Renal cortex interstitium (tissue), 15 donors: ENCODE measurements at places on chromosomes 2 and 18.

DNA sequence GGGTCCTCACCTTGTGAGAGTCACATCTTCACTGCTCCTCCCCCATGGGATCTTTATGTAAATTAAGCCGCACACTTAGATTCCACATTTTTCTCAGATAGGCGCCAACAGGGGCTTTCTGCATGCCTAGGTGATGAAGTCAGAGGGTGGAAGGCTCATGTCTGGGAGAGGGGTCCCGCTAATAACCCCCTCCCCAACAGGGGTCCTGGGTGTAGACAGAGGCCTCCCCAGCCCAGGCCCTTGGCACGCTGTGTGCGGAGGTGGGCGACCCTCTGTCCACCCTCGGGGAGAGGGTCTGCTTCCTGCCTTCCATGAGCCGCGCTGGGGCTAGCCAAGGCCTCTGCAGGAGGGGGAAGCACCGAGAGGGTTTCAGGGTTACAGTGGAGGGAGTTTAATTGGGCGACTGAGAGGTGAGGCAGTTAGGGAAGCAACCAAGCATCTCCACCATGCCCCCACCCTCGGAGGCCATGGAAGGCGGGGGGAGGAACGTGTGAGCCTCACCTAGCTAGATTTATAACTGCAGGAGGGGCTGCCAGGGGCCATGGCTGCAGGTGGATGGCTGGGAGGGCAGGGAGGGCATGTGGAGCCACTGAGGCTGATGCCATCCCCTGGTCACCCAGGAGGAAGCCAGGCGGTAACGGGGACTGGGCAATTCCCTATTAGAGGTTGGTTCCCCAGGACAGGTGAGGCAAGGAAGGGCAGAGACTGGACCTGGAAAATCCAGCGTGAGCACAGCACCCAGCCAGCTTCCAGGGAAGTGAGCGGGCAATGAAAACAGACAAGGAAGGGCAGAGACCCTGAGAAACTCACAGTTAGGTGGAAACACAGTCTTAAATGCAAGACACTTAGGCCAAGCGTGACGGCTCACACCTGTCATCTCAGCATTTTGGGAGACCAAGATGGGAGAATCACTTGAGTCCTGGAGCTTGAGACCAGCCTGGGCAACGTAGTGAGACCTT is 7.7 kb upstream of the PXDN start:
- DNase-seq = no peak

DNA sequence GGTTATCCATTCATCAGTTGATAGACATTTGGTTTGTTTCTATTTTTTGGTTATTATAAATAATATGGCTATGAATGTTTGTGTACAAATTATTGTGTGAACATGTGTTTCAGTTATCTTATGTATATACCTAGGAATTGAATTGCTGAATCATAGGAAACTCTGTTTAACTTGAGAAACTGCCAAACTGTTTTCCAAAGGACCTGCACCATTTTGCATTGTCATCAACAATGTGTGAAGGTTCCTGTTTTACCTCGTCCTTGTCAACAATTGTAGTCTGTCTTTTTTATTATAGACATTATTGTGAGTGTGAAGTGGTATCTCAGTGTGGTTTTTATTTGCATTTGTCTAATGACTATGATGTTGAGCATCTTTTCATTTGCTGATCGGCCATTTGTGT is 17.1 kb downstream of the PDK1 start:
- DNase-seq = no peak

DNA sequence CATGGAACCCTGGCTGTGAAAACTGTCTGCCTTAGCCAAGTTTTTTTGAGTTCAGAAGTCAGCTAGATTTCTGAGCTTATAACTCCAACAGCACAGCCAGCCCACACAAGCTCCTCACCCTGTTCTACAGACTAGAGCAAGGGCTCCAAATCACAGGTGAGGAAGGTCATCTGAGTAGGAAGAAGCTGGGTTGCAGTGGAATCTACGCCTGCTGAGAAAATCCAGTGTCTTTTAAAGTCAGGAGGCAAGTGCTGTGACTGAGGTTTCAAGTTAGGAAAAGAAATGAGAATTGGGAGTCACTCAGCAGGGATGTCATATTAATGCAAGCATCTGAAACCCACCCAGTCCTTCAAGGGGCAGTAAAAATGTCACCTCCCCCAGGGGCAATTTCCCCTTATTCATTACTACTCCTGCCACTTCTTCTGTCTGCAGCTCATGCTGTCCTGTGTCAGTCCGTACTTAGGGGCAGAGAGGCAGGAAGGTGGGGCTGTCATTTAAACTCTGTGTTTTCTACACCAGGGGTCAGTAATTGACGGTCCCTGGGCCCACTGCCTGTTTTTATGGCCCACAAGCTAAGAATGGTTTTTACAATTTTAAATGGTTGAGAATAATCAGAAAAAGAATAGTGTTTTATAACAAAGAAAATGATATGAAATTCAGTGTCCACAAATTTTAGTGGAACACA is 551.1 kb downstream of the BCL11A start:
- DNase-seq = no peak

GRCh38 chr2:145751629-145752028 is 1231.7 kb upstream of the ZEB2 start:
- no peak for DNase-seq

GRCh38 chr2:79774016-79774415 is 261.2 kb downstream of the CTNNA2 start:
- no peak for DNase-seq

- peak; percentile 33 for DNase-seq
Measured at GRCh38 chr2:23824777-23825212, 102.1 kb downstream of the ATAD2B start.

DNA sequence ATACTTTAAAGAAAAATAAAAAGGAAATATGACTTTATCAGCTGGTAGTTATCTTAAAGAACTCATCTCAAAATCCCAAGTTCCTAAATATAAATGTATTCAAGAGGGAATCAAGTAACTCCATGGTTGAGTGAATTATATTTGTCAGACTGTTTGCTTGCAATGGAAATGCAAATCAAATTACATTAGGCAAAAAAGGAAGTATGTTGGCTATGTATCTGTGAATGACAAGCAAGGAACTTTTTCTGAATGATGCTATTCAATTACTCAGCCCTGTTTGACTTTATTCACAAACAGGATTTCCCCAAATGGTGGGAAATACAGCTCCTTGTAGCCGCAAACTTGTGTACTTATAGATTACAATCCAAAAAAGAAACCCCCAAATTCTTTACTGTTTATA is 309.1 kb downstream of the ARL6IP6 start:
- DNase-seq = no peak

GRCh38 chr2:45595721-45596435 is 15.2 kb downstream of the SRBD1 start:
- no peak for DNase-seq

GRCh38 chr2:33735096-33735495 is 136.0 kb upstream of the FAM98A start:
- no peak for DNase-seq

GRCh38 chr2:62631160-62632085 is 74.1 kb upstream of the EHBP1 start:
- DNase-seq = no peak

DNA sequence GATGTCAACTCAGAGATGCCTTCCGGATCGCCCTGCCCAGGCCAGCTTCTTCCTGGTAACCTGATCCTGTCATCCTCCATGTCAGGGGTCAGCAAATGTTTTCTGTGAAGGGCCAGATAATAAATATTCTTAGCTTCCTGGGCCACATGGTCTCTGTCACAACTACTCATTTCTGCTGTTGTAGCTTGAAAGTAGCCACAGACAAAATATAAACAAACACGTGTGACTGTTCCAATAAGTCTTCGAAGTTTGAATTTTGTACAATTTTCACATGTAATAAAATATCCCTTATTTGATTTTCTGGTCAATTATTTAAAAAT is 35.8 kb downstream of the ANXA4 start:
- DNase-seq = no peak

- peak; percentile 79 for DNase-seq
Measured at GRCh38 chr18:59697236-59697932, at the start of gene CCBE1. CCBE1 (minus strand) TSS chr18:59697423.

- DNase-seq = no peak
Measured at GRCh38 chr18:72063001-72063400, 481.1 kb downstream of the CBLN2 start.

DNA sequence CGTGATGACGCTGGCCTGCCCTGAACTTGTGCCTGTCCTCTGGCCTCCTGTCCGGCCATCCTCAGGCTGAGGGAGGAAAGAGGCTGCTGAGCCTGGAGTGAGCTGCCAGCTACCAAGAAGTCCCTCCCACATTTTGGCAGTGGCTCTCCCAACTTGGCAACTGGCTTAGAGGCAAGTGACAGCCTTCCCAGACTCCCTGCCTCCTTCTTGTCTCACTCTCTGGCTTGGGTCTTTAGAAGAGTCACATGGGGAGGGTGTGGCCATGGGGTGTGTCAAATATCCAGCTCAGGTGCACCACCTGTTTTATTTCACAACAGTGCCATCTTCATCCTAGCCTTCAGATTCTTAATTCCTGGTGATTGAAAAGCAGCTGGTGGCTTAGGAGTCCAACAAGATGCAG is 222.9 kb downstream of the PRKCE start:
- DNase-seq = no peak

DNA sequence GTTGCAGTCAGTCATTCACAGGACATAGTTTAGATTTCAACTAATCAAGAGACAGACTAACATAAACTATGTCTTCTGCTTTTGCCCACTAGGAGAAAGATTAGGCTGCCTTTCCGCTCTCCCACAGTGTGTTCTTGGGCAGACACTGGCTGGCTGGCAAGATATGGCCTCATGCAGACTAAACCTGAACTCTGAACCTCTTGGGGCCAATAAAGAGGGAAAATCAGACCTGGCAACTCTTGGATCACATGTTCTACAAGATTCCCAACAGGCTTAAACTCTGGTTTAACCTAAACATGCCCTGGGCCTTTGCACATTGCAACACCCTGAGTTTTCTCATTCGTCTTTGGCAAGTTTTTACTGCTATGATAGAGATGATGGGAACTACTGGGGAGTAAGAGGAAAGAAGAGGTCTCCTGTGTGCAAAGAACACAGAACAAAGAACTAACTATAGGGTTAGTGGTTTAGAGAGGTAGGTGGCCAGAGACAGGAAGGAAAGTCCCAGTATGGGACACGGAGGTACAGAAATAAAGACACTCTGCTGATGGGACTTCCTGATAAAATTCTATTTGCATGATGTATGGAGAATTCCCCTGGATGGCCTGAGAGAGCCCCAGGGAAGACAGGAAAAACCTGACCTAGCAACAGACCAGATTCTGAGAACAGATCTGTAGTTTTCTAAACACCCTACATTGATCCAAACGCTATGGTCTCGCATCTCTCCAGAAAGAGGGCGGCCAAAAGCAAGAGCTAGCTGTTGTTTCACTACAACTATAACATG is 2.0 kb upstream of the ATRAID start:
- no peak for DNase-seq

- DNase-seq = no peak
Measured at GRCh38 chr2:170086117-170086688, 91.7 kb upstream of the MYO3B start.

GRCh38 chr2:36406296-36406695 is 50.7 kb downstream of the CRIM1 start:
- DNase-seq = no peak

- DNase-seq = no peak
Measured at GRCh38 chr2:186422226-186422625, 63.8 kb upstream of the ZC3H15 start.

GRCh38 chr2:234298918-234299317 is 198.0 kb downstream of the ARL4C start:
- DNase-seq = no peak

DNA sequence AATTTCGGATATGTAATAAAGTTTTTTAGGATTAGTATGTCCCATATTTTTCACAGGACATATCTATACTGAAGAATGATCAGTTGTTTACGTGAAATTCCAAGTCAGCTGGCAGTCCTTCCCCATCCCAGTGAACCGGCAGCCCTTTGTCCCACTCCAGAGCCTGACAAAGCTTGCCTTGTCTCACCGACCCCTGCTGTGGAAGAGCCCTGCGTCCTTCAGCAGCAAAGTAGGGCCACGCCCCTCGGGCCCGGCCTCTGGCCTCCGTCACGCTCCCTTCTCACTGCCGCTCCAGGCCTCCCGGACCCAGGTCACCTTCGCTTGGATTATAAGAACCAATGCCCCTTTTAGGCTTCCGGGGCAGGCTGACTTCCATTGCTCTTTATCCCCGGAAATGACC is 89.8 kb upstream of the TGIF1 start:
- no peak for DNase-seq

DNA sequence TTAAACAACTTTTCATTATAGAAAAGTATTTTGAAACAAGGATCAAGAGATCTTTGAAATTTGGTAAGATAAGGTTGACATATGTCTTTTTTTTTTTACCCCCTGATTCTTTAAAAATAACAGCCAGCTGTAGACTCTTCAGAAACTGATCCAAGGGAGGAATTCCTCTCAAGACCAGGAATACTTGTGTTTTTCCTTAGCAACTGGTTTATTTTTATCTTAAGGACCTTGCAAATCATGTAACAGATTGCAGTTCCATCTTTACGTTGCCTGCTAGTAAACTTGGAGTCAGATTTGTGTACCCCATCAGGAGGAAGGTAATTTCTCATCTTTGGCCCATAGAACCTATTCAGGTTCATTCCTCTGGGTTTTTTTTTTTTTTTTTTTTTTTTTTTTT is 71.6 kb downstream of the BOLA3 start:
- DNase-seq = no peak

DNA sequence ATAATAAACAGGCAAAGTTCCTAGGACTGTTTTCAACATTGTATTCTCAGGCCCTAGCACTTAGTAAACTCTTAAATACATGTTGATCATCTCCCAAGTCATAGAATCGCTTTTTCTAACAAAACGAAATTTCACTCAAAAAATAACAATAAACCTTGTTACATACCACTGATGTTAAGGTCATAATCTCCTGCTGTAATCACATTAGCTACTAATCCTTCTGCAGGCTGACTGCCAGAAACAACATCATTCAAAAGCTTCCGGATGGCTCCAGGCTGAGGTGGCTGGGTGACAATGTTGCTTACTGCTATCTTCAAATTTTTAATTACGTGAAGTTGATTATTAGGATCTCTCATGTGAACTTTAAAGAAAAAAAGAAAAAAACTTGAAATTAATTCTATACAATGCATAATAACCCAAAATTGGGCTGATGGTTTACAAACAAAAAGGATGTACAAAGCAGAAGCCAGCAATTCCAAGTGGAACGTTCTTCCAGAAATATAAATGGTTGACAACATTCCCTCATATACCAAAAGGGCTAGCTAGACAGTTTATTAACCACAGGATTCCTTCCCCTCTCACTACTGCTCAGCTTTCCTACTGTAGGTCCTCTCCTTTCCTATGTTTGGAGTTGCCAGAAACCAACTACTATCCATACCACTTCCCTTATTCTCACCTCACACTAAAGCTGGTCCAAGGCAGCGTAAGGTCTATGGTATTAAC is 11.6 kb downstream of the TRAPPC8 start:
- no peak for DNase-seq
